ENCODE measurements at places on chromosomes 4 and X. TPM values are rescaled to one million over a fixed set of nuclear protein-coding genes. Genes with fewer than 3 reads are reported as not detected.

- H3K36me3 ChIP-seq = no peaks in the 10 kb centered on the region
- H3K27ac ChIP-seq = no peak overlapping the region
- H3K27me3 ChIP-seq = no peaks in the 10 kb centered on the region
- DNase-seq = no peak
- peaks cover 20% of the 10 kb centered on the region for H3K4me1 ChIP-seq
Observed at GRCh38 chrX:40166582-40166981, 68.8 kb upstream of the BCOR start.

GRCh38 chr4:1244978-1245471, 3.9 kb downstream of the CTBP1 start:
- no peaks in the 10 kb centered on the region for H3K27me3 ChIP-seq
- no peak for DNase-seq
- H3K27ac ChIP-seq = no peak overlapping the region

- DNase-seq = no peak
- H3K4me3 ChIP-seq = no peak overlapping the region
- no peaks in the 10 kb centered on the region for H3K4me1 ChIP-seq
Observed at GRCh38 chr4:86233681-86234080, 126.2 kb downstream of the MAPK10 start.

ZNF595 gene
- total RNA-seq = 7.7 TPM

- no peaks in the 10 kb centered on the region for H3K36me3 ChIP-seq
- no peaks in the 10 kb centered on the region for H3K4me1 ChIP-seq
- H3K27ac ChIP-seq = no peak overlapping the region
- H3K4me3 ChIP-seq = no peak overlapping the region
Observed at GRCh38 chr4:138599965-138600364, 357.8 kb upstream of the SLC7A11 start.

- H3K4me3 ChIP-seq = no peak overlapping the region
- H3K36me3 ChIP-seq = no peaks in the 10 kb centered on the region
- no peaks in the 10 kb centered on the region for H3K4me1 ChIP-seq
- H3K27ac ChIP-seq = no peak overlapping the region
Observed at GRCh38 chr4:12588582-12588981, 895.6 kb downstream of the RAB28 start.

DNA sequence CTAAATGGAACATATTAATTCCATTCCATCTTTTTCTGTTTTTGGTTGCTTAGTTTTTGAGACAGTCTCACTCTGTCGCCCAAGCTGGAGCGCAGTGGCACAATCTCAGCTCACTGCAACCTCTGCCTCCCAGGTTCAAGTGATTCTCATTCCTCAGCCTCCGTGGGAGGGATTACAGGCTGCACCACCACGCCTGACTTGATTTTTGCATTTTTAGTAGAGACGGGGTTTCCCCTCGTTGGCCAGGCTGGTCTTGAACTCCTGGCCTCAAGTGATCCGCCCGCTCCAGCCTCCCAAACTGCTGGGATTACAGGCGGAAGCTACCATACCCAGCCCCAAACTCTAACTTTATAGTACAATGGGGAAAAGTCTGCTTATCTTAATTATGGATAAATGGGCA, 11.2 kb downstream of the HNRNPD start:
- no peaks in the 10 kb centered on the region for H3K27me3 ChIP-seq
- no peak for DNase-seq
- H3K4me1 ChIP-seq = peaks cover 94% of the 10 kb centered on the region
- H3K36me3 ChIP-seq = peaks cover 10% of the 10 kb centered on the region
- no peak overlapping the region for H3K4me3 ChIP-seq

- no peak overlapping the region for H3K4me3 ChIP-seq
- H3K4me1 ChIP-seq = no peaks in the 10 kb centered on the region
- H3K27me3 ChIP-seq = no peaks in the 10 kb centered on the region
- no peak for DNase-seq
- H3K36me3 ChIP-seq = no peaks in the 10 kb centered on the region
- no peak overlapping the region for H3K27ac ChIP-seq
Observed at GRCh38 chrX:67718926-67719325, 175.1 kb downstream of the AR start.

ALG13 gene
- total RNA-seq = 55.4 TPM

DNA sequence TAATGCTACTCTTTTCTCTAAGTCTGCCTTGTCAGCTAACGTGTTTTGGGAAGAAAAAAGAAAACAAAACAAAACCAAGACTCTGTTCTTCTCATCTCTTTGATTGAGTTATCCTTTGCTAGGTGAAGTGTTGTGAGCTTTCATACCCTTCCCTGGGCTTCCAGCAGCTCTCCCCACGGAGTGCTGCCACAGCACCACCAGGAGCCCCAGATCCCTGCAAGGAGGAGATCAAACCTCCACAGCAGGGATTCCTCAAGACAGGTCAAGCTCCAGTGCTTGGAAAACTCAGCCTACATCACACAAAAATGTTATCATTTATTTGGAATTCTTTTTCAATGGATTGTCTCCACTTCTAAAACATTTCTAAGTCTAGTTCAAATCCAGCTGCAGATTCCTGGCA, 1981.9 kb upstream of the TENM3 start:
- no peak overlapping the region for H3K4me3 ChIP-seq
- DNase-seq = no peak
- no peaks in the 10 kb centered on the region for H3K4me1 ChIP-seq
- H3K27me3 ChIP-seq = no peaks in the 10 kb centered on the region
- H3K27ac ChIP-seq = no peak overlapping the region

GRCh38 chr4:141348125-141348524, 127.4 kb downstream of the ZNF330 start:
- no peak overlapping the region for H3K4me3 ChIP-seq
- no peak overlapping the region for H3K27ac ChIP-seq
- H3K36me3 ChIP-seq = no peaks in the 10 kb centered on the region
- no peak for DNase-seq
- no peaks in the 10 kb centered on the region for H3K4me1 ChIP-seq

CT55 gene
- total RNA-seq = not detected

GRIA3 gene
- not detected for total RNA-seq

DNA sequence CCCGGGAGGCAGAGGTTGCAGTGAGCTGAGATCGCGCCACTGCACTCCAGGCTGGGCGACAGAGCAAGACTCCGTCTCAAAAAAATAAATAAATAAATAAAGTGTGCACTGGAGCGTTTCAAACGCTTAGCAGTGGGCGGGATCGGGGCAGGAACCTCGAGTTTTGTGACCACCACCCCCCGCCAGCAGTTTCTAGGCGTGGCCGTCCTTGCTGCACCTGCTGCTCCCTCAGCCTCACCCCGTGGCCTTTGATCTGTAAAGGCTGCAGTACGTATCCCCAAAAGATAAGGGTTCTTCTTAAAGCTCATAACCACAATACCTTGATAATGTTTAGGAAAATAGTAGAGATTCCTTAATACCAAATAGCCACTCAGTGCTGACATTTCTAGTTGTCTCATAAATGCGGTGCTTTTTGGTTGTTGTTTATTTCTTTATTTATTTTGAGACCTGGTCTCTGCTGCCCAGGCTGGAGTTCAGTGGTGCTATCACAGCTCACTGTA, 33.2 kb downstream of the PCGF3 start:
- no peak for DNase-seq
- no peaks in the 10 kb centered on the region for H3K4me1 ChIP-seq

KLHL34 gene
- 0.27 TPM for total RNA-seq
